B cell (primary cell): ENCODE measurements at places on chromosomes 2 and 18. TPM values are rescaled to one million over a fixed set of nuclear protein-coding genes. Genes with fewer than 3 reads are reported as not detected.

DNA sequence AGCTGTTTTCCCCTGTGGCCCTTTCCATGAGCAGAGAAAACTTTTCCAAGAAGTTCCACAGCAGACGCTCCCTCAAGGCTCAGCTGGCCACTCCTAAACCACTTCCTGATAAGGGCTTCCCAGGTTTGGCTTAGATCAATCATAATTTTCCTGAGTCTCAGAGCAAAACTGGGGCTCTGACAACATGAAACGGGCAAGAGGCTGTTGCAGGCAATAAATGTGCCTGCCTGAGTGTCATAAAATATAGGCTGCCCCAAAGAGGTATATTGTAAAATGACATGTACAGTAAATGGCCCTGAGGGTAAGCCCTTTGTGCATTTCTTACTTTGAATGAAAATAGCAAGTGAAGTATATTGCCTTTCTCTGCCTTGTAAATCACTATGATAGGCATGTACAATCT, 105.6 kb upstream of the UXS1 start:
- no peak overlapping the region for H3K27ac ChIP-seq
- DNase-seq: no peak
- no peak overlapping the region for H3K4me3 ChIP-seq

The ACMSD gene
- not detected in 2 replicates for polyA plus RNA-seq

- no peaks in the 10 kb centered on the region for H3K36me3 ChIP-seq
- no peak overlapping the region for H3K4me3 ChIP-seq
- H3K27me3 ChIP-seq: peaks cover 6% of the 10 kb centered on the region
- no peak for DNase-seq
Observed at GRCh38 chr2:46852598-46852997, 63.0 kb downstream of the MCFD2 start.

DNA sequence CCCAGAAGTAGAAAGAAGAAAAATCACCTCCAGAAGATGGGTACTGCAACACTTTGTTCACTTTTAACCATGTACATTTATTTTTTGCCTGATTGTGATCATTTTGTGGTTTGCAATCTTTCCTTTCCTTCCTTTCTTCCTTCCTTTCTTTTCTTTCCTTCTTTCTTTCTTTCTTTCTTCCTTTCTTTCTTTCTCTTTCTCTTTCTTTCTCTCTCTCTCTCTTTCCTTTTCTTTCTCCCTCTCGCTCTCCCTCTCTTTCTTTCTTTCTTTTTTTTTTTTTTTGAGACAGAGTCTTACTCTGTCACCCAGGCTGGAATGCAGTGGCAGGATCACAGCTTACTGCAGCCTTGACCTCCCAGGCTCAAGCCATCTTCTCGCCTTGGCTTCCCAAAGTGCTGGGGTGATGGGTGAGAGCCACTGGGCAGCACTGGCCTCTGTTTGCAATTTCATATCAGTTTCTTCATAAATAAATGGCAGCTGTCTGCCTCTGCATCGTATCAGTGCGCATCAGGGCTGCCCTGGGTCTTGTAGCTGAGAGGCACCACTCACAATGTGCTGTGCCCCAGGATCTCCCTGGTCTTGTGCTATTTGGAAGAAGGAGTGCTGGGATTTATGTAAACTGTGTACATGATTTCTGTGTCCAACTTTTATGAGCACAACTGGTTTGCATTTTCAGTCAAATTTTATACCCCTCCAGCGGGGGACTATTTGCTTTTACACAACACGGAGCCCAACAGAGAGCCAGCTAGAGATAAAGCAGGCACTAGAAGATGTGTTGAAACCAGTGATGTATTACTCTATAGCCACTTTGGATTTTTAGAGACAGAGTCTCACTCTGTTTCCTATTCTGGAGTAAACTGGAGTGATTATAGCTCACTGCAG, 6.9 kb upstream of the LIMS2 start:
- H3K27ac ChIP-seq: no peak overlapping the region
- H3K27me3 ChIP-seq: no peaks in the 10 kb centered on the region

DNA sequence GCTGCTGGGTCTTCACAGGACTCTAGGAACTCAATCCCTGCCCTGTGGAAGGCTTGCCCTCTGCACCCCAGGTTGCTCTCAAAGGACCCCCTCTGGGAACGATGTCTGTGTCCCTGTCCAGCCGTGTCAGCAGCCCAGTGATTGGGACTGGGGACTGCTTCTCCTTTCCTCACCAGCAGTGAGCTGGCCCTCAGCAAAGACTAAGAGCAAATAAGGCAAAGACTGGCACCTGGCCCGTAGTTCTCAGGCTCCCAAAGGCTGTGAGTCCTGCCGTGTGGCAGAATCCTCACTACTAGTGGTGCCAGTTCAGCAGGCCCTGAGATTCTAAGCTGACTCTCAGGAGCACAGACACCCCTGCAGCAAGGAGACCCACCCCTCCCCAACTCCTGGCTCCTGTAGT, 47.8 kb downstream of the TMEM163 start:
- H3K27me3 ChIP-seq: no peaks in the 10 kb centered on the region
- H3K36me3 ChIP-seq: no peaks in the 10 kb centered on the region
- no peak overlapping the region for H3K4me3 ChIP-seq
- peak; percentile 30 for DNase-seq

The TTC32 gene
- 27.7 and 76.6 TPM in 2 replicates for polyA plus RNA-seq

The RNU2-63P gene
- not detected in 2 replicates for polyA plus RNA-seq

The MAP3K19 gene
- 0.46 TPM in 1 of 2 replicates, not detected in the other for polyA plus RNA-seq

The SPHKAP gene
- not detected in 2 replicates for polyA plus RNA-seq

DNA sequence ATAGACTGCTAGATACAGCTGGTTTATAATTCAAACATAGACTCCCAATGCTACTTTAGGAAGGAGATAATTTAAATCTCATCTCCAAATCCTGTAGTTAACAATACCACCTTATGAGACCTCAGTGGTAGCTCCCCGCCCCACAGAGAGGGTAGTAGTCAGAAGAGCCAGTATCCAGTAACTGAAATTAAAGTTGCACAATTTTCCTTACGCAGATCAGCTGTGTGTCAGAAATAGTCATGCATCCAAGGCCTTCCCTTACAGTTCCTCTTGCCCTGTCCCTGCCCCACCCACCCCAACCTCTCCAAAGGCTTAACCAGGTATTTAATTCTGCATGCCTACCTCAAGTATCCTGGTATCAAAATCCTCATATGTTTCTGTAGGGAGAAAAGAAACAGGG, 15.5 kb downstream of the MRPS5 start:
- H3K4me1 ChIP-seq: no peaks in the 10 kb centered on the region
- H3K27me3 ChIP-seq: no peaks in the 10 kb centered on the region

GRCh38 chr2:176557821-176558220, 288.6 kb downstream of the MTX2 start:
- H3K4me1 ChIP-seq: peaks cover 10% of the 10 kb centered on the region
- DNase-seq: no peak
- H3K4me3 ChIP-seq: no peak overlapping the region
- no peaks in the 10 kb centered on the region for H3K36me3 ChIP-seq
- H3K27ac ChIP-seq: no peak overlapping the region

GRCh38 chr2:8203364-8203763, 478.5 kb upstream of the ID2 start:
- no peaks in the 10 kb centered on the region for H3K36me3 ChIP-seq
- H3K27ac ChIP-seq: no peak overlapping the region
- no peak overlapping the region for H3K4me3 ChIP-seq

GRCh38 chr2:39405364-39405763, 31.7 kb downstream of the MAP4K3 start:
- H3K4me3 ChIP-seq: no peak overlapping the region
- H3K36me3 ChIP-seq: no peaks in the 10 kb centered on the region
- no peaks in the 10 kb centered on the region for H3K27me3 ChIP-seq
- H3K27ac ChIP-seq: no peak overlapping the region

- H3K36me3 ChIP-seq: no peaks in the 10 kb centered on the region
- H3K4me1 ChIP-seq: no peaks in the 10 kb centered on the region
- no peaks in the 10 kb centered on the region for H3K27me3 ChIP-seq
- DNase-seq: no peak
Observed at GRCh38 chr2:198880421-198880820, 577.3 kb downstream of the SATB2 start.
